Activated CD4-positive, alpha-beta T cell treated with anti-CD3 and anti-CD28 coated beads for 1 hour (primary cell): ENCODE measurements at places on chromosomes 12 and 14.

- no peak for DNase-seq
These were observed 96.7 kb downstream of the CEP128 start for GRCh38 chr14:80844872-80845271.

- no peak for DNase-seq
These were observed 1.4 kb upstream of the STON2 start for GRCh38 chr14:81401420-81402122.

DNA sequence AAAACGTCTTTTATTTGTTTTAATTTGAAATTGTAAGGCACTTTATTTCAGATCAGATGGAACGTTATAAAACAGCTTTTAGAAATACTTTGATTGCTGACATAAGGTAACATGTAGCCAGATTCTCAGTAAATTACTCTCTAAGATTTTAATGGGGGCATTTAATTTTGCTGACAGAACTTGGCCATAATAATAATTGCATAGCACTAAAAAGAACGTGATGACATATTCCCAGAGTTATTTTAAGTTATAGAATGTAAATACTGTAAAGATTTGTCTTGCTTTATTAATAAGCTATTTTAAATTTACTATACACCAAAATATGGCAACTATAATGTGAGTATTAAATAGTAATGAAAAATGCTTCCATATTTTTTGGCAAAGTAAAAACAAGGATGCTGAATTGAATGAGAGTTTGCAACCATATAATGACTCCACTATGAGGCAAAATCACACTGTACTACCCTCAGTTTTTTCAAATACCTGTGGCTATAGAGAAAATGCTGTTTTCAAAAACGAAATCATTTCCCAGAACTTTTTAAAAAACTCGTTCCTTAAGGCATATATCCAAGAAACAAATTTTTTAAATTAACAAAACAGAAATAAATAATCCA lies 876 bp downstream of the LUM start:
- no peak for DNase-seq

- DNase-seq = no peak
These were observed 15.2 kb upstream of the NAA30 start for GRCh38 chr14:57375156-57375555.

GRCh38 chr14:62064751-62065323 lies 302.6 kb downstream of the SNAPC1 start:
- DNase-seq = no peak

DNA sequence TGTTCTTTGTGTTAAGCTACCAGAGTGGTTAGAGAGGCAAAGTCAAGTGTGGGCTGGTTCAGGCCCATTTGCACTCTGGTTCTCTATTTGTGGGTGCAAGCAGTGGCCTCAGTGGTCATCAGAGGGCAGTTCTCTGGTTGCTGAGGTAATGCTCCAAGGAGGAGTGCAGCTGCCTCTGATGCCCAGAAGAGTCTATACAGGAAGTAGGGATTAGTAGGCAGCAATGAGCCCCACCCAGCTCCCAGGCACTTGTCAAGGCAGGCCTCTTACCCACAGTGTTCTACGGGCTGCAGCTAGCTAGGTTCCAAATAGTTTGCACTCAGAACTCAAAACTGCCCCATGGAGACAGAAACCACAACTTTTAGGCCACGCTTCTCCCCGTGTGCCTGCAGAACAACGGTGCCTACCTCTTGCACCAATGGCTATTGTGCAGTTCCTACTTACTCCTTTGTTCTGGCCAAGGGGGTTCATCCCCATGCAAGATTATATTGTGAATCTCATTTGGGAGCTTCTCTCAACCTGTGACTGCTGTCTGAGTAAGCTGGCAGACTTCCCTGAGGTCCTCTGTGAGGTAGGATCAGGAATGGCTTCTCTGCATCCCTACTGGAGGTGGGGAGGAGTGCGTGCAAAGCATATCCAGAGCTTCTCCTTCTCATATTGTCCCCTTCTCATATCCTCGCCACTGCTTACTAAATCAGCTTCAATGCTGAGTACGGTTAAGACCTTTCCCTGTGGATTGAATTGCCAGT lies 410.3 kb upstream of the LMO3 start:
- no peak for DNase-seq
